ENCODE measurements at places on chromosomes 1 and 21. TPM values are rescaled to one million over a fixed set of nuclear protein-coding genes. Genes with fewer than 3 reads are reported as not detected.

The RCC1 gene
- total RNA-seq = 85.7 TPM

The AJAP1 gene
- total RNA-seq = not detected

The SPRR2A gene
- not detected for total RNA-seq

The IL22RA1 gene
- 7.3 TPM for total RNA-seq

The RPTN gene
- total RNA-seq = 0.07 TPM

The ITLN2 gene
- total RNA-seq = 0.14 TPM

The TFF3 gene
- total RNA-seq = not detected

The INSRR gene
- not detected for total RNA-seq

The ST6GALNAC3 gene
- 0.60 TPM for total RNA-seq

The PIK3C2B gene
- total RNA-seq = 9.2 TPM

The UTS2 gene
- total RNA-seq = not detected

The TSPAN1 gene
- 3.6 TPM for total RNA-seq

The POU3F1 gene
- not detected for total RNA-seq

The CHODL gene
- not detected for total RNA-seq

The CRNN gene
- total RNA-seq = not detected

The LPAR3 gene
- total RNA-seq = 0.23 TPM

The HLCS gene
- total RNA-seq = 7.6 TPM

The PEX10 gene
- total RNA-seq = 14.7 TPM

The TCEA3 gene
- total RNA-seq = 0.42 TPM

The RAB7B gene
- 1.2 TPM for total RNA-seq

The SYCP1 gene
- total RNA-seq = not detected

The SMCP gene
- total RNA-seq = not detected

The RAVER2 gene
- 3.5 TPM for total RNA-seq

The FLAD1 gene
- 48.4 TPM for total RNA-seq

The GJA4 gene
- total RNA-seq = not detected

The ZNF683 gene
- not detected for total RNA-seq

The ARHGEF11 gene
- 15.3 TPM for total RNA-seq

The FMO4 gene
- total RNA-seq = 0.75 TPM

The RCOR3 gene
- total RNA-seq = 27.7 TPM

The SPATA17 gene
- total RNA-seq = 2.0 TPM

The UBE2Q1 gene
- total RNA-seq = 67.6 TPM

The DDAH1 gene
- 8.0 TPM for total RNA-seq

The NHLH1 gene
- 0.34 TPM for total RNA-seq

The ABCA4 gene
- 0.04 TPM for total RNA-seq

All from A549 treated with ZK216348 at 1 μM for 4 hours (cell line).